ENCODE measurements at places on chromosomes 5 and 9.

DNA sequence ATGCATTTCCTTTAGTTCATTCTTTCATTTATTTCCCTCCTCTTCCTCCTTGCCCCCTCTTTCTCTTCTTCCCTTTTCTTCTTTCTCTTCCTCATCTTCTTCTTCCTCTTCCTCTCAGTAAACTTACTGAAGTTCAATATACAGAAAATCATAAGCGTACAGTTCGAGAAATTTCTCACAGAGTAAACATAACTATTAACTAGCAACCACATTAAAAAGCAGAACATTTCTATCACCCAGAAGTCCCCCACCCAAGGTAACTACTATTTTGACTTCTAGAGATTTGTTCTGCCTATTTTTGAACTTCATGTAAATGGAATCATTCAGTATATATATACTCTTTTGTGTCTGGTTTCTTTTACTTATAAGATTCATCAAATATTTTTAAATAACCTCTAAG, 48.2 kb downstream of the TNFAIP8 start:
- DNase-seq: no peak

- DNase-seq: peak; percentile 27
Observed at GRCh38 chr5:543351-543750, 19.1 kb upstream of the SLC9A3 start.

- DNase-seq: peak; percentile 5
Observed at GRCh38 chr5:104412649-104413240, 850.2 kb upstream of the NUDT12 start.

DNA sequence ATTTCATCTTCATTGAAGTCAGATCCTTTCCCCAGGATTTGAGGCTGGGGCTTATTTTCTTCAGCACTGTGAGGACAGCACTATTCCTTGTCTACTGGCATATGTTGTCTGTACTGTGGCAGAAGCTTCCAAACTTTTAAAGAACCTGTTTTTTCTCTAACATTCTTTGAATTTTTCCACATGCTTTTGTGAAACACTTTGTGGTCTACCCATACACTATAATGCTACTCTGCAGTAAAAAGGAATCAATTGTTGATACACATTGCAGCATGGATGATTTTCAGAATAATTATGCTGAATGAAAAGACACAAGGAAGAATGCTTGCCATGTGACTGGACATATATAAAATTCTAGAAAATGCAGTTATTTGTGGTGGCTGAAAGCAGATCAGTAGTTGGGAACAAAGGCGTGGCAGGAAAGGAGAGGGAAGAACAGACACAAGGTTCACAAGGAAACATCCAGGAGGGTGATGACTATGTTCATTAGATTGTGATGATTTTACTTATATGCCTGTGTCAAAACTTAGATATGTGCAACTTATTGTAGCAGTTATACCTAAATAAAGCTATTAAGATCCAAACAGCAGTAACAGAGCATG, 96.8 kb downstream of the WNK2 start:
- DNase-seq: no peak

DNA sequence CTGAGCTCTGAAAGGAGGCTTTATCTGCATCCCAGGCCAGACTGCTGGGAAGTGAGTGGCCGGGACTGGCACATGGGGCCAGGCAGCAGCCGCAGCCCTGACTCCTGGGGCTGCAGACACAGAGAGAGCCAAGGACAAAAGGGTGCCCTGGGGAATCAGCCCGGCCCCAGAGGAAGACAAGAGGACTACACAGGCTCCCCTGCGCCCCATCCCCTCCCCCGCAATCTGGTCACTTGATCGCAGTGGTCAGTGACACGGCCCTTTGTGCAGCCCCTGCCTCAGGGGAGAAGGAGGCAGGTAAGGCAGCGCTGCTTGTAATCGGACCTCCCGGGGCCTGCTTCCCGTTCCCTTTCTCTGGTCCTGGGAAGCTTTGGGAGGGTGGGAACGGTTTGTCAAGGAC, 55.5 kb upstream of the FUBP3 start:
- DNase-seq: no peak

DNA sequence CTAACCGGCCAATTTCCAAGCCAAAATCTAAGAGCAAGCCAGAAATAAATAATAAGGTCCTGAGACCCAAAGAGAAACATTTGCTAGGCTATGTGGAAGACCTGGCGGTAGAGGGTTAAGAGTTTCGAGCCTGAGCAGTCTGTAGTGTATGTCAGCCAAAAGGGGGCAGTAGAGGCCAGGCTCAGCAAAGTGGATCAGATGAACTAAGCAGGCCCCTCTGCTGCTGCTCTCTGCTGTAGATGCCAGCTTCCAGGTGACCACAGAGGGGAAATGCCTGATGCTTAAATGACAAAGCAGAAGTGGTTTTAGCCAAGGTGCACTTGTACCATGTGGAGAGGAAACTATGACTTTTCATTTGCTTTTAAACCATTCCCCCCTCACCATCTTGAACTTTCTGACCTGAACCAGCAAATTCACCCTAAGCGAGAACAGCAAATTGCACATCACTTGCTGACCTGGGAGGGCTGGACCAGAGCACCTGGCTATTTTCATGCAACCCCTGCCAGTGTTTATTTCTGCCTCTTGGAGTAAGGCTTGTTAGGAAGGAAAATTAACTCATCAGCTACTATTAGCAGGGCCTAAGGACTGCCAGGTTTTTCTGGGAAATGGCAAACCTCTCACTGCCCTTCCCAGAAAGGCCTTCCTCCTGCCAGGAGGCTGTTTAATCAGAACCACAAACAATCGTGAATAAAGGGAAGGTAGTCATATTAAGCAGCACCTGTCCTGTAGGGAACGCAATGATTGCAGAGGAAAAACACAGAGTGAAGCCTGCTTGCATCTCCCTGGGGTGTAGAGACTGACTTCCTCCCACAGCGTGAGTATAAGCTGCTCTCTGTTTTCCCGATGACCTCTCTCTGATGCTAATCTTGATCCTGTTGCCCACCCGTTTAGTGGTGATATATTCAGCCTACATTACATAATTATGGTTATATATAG, 818.2 kb downstream of the TLR4 start:
- peak; percentile 33 for DNase-seq

- DNase-seq: peak; percentile 46
Observed at GRCh38 chr5:53482717-53483638, 2.5 kb downstream of the FST start.
